ENCODE measurements at places on chromosomes 2 and 18. TPM values are rescaled to one million over a fixed set of nuclear protein-coding genes. Genes with fewer than 3 reads are reported as not detected.

GRCh38 chr18:74976331-74976909 lies 232.5 kb downstream of the PTGR3 start:
- H3K4me1 ChIP-seq = no peaks in the 10 kb centered on the region
- no peaks in the 10 kb centered on the region for H3K27me3 ChIP-seq
- no peak overlapping the region for H3K4me3 ChIP-seq
- no peak overlapping the region for H3K27ac ChIP-seq
- DNase-seq = no peak
- H3K36me3 ChIP-seq = peaks cover 8% of the 10 kb centered on the region

MARCO gene
- not detected for total RNA-seq

- no peak overlapping the region for H3K27ac ChIP-seq
- peaks cover 10% of the 10 kb centered on the region for H3K4me1 ChIP-seq
- DNase-seq = no peak
- peaks cover 43% of the 10 kb centered on the region for H3K27me3 ChIP-seq
These were observed 7.0 kb upstream of the SP5 start for GRCh38 chr2:170707821-170708795.

GRCh38 chr2:216339456-216340279 lies 32.6 kb downstream of the MARCHF4 start:
- no peaks in the 10 kb centered on the region for H3K36me3 ChIP-seq
- no peak for DNase-seq
- peaks cover 12% of the 10 kb centered on the region for H3K4me1 ChIP-seq

DNA sequence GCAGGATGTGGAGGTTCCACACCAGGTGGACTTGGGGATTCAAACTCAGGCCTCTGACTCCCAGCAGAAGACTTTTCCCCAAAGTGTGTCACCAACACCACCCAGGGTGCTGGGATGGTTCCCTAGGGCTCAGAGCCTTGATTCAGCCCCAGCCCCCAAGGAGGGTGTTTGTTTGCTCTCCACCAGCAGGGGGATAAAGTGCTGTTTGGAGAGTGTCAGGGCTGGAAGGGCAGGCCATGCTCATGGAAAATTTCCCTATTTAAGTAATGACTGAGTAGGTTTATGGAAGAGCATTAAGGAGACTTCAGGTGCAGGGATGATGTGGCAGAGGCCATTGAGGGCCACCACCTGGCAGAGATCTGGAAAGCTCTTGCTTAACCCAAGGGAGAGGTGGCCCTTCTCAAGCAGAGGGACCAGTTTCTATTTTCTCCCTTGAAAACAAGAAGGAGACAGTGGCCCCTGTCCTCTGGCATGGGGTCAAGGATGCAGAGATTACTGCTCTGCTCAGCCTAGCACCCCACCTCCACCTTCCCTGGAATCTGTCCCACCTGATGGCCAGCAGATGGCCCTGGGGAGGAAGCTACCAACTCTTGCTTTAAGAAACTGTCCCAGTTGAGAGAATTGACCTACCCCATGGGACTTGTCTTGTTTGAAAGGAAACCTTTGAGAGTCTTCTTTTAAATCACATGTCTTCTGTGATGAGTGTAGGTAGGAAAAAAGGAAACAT lies 122.1 kb downstream of the ACOXL start:
- H3K27me3 ChIP-seq = peaks cover 47% of the 10 kb centered on the region
- H3K36me3 ChIP-seq = no peaks in the 10 kb centered on the region
- H3K27ac ChIP-seq = no peak overlapping the region
- peaks cover 41% of the 10 kb centered on the region for H3K4me1 ChIP-seq

DNA sequence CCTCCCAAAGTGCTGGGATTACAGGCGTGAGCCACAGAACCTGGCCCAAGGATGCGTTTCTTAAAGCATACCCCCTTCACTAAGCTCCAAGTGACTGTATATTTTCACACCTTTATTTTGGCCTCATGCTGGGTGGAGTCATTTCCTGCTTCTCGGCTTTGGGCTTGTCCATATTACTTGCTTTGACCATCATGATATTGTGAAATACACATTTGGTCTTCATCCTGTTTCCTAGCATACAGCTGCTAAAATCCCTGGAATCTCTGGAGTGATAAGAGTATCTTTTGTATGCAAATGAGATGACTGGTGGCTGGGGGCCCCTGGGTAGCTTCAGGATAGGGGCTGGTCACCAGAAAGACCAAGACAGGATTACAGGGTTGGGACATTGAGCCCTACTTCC lies 17.6 kb upstream of the COLEC12 start:
- peaks cover 5% of the 10 kb centered on the region for H3K27me3 ChIP-seq
- H3K27ac ChIP-seq = no peak overlapping the region
- no peak for DNase-seq
- no peak overlapping the region for H3K4me3 ChIP-seq
- peaks cover 10% of the 10 kb centered on the region for H3K4me1 ChIP-seq

SERPINB2 gene
- not detected for total RNA-seq

FLACC1 gene
- total RNA-seq = 0.84 TPM

MAPRE3 gene
- total RNA-seq = 2.9 TPM

RESP18 gene
- not detected for total RNA-seq

DNA sequence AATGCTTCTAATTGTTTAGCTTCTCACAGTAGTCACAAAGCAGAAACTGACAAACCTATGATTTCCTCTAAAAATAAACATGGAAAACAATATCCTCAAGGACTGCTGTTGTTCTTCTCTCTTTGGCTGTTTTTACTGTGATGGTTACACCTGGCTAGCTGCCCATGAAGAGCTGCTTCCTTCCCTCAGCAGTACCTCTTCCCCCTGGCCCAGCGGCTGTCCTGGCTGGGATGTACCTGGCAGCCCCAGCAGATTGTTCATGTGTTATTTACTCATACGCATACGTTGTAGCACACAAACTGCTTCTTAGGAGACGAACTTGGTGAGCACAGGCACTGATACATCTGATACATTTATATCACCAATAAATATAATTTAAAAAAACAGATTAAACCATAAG lies 27.4 kb downstream of the NEMP2 start:
- peak overlapping the region; percentile 6 for H3K27ac ChIP-seq
- H3K36me3 ChIP-seq = peaks cover 17% of the 10 kb centered on the region
- peaks cover 9% of the 10 kb centered on the region for H3K4me1 ChIP-seq
- H3K27me3 ChIP-seq = no peaks in the 10 kb centered on the region
- no peak for DNase-seq

SEMA4C gene
- 7.7 TPM for total RNA-seq

DNA sequence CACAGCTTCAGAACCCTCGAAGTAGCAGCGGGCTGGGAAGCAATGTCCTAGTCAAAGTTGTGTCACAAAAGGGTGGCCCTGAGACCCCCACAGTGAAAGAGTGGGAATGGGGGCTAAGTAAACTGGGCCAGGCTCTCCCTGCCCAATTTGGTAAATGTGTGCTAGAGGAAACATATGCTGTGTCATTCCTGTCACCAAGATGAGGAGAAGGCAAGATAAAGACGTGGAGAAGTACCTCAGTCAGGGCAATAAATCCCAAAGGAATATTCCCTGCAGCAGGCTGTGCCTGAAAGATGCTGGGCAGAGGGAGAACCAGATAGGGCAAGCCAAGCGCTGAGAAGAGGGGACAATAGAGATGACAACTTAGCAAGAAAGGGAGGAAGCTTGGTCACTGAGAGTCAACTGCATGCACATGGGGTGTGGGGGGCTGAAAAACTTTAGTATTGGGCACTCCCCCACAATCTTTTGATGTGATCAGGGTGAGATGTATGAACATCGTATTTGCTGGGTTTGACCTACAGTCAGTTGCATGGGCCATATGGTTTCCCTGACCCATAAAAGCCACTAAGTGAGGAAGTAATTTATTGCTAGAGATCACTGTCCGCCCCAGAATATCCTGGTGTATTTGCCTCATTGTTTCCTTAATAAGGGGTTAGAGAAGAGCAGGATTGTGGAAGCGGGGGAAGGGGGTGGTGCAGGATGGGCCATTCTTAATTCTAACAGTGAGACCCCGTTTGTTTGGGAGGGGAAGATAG lies 49.9 kb upstream of the CXCR4 start:
- H3K36me3 ChIP-seq = no peaks in the 10 kb centered on the region
- H3K27ac ChIP-seq = no peak overlapping the region
- H3K4me1 ChIP-seq = peaks cover 7% of the 10 kb centered on the region
- DNase-seq = no peak

DNA sequence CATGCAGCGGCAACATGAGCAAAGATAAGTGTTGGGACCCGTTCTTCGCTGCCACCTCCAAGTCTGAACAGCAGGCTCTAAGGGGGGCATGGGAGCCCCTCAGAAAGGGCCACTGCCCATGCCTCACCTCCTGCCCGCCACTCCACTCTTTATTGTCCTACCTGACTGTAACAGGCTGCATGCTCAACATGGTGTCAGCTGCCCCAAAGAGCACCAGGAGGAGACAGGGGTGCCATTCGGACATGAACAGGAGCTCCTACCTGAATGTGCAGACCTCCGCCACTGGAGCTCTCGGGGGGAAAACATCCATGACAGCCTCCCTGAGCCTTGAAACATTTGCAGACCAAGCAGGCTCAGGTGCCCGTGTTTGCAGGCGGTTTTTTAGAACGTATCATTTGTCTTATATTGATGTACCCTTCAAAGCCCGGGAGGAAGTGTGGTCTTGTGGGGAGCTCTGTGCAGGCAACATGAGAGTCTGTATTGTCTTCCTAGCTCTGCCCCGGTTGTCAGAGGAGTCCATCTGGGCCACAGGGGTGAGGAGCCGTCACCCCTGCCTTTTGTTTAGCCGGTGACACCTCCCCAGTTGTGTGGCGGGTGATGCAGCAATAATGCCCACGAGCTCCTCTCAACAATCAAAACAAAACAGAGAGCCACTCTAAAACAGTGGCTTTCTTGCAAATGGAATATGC lies 35.1 kb upstream of the CD8A start:
- DNase-seq = peak; percentile 68
- H3K27me3 ChIP-seq = peaks cover 10% of the 10 kb centered on the region
- peak overlapping the region; percentile 66 for H3K4me3 ChIP-seq
- H3K27ac ChIP-seq = peak overlapping the region; percentile 37
- H3K4me1 ChIP-seq = peaks cover 14% of the 10 kb centered on the region

GRCh38 chr18:59646228-59646962 lies 50.8 kb downstream of the CCBE1 start:
- H3K27me3 ChIP-seq = peaks cover 2% of the 10 kb centered on the region
- peaks cover 1% of the 10 kb centered on the region for H3K36me3 ChIP-seq
- no peaks in the 10 kb centered on the region for H3K4me1 ChIP-seq
- no peak for DNase-seq
- no peak overlapping the region for H3K27ac ChIP-seq
- H3K4me3 ChIP-seq = no peak overlapping the region

- no peaks in the 10 kb centered on the region for H3K36me3 ChIP-seq
- no peak for DNase-seq
- H3K4me3 ChIP-seq = no peak overlapping the region
- peak overlapping the region; percentile 43 for H3K27ac ChIP-seq
- peaks cover 27% of the 10 kb centered on the region for H3K4me1 ChIP-seq
These were observed 48.1 kb downstream of the SLC4A1AP start for GRCh38 chr2:27711804-27712203.

KCNG2 gene
- not detected for total RNA-seq

GCG gene
- total RNA-seq = not detected

- H3K4me1 ChIP-seq = no peaks in the 10 kb centered on the region
- H3K36me3 ChIP-seq = no peaks in the 10 kb centered on the region
- no peak overlapping the region for H3K27ac ChIP-seq
- no peak overlapping the region for H3K4me3 ChIP-seq
- no peak for DNase-seq
- H3K27me3 ChIP-seq = peaks cover 5% of the 10 kb centered on the region
These were observed 262.6 kb upstream of the THUMPD2 start for GRCh38 chr2:40041422-40042382.

CNTNAP5 gene
- not detected for total RNA-seq

DLX1 gene
- total RNA-seq = not detected

- H3K4me3 ChIP-seq = no peak overlapping the region
- H3K27me3 ChIP-seq = peaks cover 2% of the 10 kb centered on the region
- no peaks in the 10 kb centered on the region for H3K4me1 ChIP-seq
- no peak for DNase-seq
These were observed 117.1 kb upstream of the PDE1A start for GRCh38 chr2:182543741-182544525.

RPRM gene
- not detected for total RNA-seq

- no peak overlapping the region for H3K4me3 ChIP-seq
- no peaks in the 10 kb centered on the region for H3K27me3 ChIP-seq
- no peak overlapping the region for H3K27ac ChIP-seq
- no peaks in the 10 kb centered on the region for H3K36me3 ChIP-seq
- DNase-seq = no peak
These were observed 13.0 kb downstream of the FABP1 start for GRCh38 chr2:88114889-88115288.

DNA sequence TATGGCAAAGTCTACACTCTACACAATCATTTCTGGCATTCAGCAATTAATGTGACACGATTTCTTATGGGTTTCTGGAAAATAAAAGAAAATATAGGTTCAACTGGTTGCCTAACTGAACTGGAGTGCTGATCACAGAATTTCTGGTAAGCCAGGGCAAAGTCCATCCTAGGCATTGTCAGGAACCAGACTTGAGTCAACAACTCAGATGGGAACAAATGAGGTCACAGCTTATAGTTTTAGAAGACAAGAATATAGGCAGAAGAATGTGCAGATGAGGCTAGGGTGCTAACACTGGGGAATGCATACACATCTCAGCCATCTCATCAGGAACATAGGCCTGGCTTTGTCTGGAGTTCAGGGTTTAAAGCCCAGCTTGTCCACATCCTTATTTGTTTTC lies 317.2 kb upstream of the ID2 start:
- H3K27ac ChIP-seq = no peak overlapping the region
- H3K4me1 ChIP-seq = no peaks in the 10 kb centered on the region
- no peaks in the 10 kb centered on the region for H3K36me3 ChIP-seq
- H3K27me3 ChIP-seq = no peaks in the 10 kb centered on the region
- no peak overlapping the region for H3K4me3 ChIP-seq
- no peak for DNase-seq

CROCC2 gene
- total RNA-seq = not detected

DNA sequence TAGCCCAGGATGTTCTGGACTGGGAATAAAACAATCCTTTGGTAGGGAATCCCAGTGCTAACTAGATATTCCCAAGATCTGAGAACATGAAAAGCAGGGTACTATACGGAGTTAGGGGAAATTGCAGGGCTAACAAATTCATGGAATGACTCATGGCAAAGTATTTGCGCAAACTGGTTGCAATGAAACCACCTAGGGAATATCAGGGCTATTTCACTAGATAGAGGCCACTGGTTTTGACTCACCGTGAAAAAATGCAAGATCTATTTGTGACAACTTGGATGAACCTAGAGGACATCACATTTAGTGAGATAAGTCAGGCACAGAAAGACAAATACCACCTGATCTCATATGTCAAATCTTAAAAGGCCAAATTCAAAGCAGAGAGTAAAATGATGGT lies 233.3 kb downstream of the MBD2 start:
- H3K27ac ChIP-seq = no peak overlapping the region
- no peak overlapping the region for H3K4me3 ChIP-seq
- DNase-seq = no peak
- no peaks in the 10 kb centered on the region for H3K27me3 ChIP-seq
- H3K4me1 ChIP-seq = no peaks in the 10 kb centered on the region

- H3K36me3 ChIP-seq = no peaks in the 10 kb centered on the region
- H3K4me1 ChIP-seq = peaks cover 17% of the 10 kb centered on the region
These were observed 99.5 kb upstream of the EPAS1 start for GRCh38 chr2:46197672-46198071.

Data from activated naive CD4-positive, alpha-beta T cell treated with anti-CD3 and anti-CD28 coated beads for 36 hours (primary cell).